Fibroblast of the aortic adventitia (primary cell): ENCODE measurements at places on chromosomes 16 and 17.

- DNase-seq = no peak
Measured at GRCh38 chr17:75835654-75835987, 8.6 kb downstream of the UNC13D start.

DNA sequence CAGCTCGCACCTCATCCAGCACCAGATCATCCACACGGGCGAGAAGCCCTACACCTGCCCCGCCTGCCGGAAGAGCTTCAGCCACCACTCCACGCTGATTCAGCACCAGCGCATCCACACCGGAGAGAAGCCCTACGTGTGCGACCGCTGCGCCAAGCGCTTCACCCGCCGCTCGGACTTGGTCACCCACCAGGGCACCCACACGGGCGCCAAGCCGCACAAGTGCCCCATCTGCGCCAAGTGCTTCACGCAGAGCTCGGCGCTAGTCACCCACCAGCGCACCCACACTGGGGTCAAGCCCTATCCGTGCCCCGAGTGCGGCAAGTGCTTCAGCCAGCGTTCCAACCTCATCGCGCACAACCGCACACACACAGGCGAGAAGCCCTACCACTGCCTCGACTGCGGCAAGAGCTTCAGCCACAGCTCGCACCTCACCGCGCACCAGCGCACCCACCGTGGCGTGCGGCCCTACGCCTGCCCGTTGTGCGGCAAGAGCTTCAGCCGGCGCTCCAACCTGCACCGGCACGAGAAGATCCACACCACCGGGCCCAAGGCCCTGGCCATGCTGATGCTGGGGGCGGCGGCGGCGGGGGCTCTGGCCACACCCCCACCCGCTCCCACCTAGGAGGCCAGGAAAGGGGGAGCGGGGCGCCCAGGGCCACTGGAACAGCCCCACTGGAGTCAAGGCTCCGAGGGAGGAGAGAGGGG is 7.5 kb downstream of the ZNF205 start:
- no peak for DNase-seq

DNA sequence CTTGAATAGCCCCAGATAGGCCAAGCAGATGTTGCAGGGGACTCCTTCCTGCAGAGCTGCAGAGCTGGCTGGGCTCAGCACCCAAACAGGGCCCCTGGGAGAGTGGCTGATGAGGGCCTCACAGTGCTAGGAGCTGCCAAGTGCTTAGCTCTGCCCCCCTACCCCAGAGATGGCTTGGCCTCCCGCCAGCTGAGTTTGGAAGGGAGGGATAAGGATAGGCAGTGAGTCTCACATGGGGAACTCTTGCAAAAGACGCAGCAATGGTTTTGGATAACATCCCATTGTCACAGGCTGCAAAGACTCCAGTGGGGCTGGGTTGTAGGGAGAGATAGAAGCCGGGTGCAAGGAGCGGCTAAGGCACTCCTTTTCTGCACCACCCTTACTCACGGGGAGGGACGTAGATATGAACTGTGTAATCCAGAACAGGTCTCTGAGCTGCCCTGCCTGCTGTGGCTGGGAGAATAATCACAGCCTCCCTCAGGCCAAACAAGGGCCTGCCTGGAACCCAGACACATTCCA is 52.9 kb upstream of the MAF start:
- DNase-seq = no peak

- DNase-seq = no peak
Measured at GRCh38 chr17:66711401-66711800, 123.5 kb upstream of the CACNG5 start.

- DNase-seq = no peak
Measured at GRCh38 chr17:49814781-49815529, 26.5 kb downstream of the KAT7 start.

DNA sequence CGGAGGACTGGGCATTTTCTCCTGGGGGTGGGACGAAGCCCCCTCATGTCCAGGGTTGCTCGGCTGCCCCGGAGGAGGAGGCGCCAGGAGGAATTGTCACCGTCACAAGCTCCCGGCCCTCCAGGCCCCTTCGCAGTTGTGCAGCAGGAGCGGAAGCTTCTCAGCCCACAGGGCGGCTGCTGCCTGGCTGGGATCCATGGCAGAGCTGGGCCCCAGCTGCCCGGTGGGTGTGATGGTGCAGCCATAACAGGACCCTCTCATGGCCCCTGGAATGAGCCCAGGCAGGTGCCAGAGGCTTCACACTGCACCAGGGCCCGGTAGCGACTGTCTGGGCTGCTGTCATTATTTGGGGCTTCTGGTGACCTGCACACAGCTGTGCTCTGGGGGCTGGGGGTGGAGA is 54.9 kb upstream of the GNG13 start:
- DNase-seq = no peak

DNA sequence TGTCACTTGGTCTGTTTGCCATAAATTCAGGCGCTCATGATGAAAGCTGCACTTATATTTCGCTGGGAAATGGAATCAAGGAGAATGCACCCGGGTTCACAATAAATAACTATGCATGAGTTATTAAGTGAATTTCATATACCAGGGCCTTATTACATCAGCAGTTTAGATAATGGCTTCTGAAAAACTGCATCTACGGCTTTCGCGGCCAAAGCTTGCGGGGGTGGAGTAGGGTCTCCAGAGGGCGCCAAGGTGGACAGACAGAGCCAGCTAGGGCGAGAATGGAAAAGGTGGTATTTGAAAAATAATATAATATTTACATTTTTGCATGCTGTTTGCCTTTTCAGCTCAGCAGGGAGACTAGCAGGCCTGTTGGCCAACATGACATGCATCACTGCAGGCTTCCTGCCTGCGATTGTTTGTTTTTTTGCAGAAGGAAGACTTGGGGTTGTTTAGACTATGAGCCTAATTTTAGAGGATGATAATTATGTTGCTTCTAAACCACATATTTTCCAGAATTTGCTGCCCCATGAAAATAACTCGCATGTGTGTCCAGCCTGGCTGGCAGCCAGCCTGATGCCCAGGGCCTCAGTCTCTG is 173.8 kb upstream of the IRX3 start:
- DNase-seq = peak; percentile 10

GRCh38 chr16:52568983-52569690 is 22.2 kb upstream of the TOX3 start:
- no peak for DNase-seq

DNA sequence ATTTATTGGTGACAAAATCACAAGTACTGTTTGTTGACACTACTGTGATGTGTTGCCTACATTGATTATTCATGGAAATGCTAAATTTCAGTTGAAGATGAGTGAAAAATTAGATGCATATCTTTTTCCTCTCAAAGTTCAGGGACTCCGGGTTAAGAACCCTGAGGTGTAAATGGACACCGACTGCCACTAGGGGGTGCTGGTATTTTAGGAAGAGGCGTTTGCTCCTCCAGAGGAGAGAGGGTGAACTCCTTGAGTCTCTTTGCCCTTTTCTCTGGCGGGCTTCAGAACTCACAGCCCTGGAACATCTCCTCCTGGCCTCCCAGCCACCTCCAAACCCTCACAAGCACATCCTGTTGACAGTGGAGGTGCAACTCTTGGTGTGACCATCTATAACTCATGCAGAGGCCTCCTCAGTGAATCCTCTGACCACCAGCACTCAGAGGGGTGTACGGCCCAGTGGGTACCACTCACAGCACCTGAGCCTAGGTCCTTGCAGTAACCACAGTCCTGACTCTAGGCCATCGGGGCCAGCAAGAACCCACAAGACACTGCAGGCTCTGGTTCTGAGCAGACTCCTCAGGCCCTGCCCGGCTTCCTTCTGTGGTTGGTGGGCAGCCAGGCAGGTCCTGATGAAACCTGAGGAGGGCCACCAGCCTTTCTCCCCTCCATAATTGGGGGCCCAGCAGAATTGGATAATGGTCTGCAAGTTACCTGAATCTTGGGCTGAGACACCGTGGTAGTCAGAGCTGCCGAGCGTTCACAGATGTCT is 26.2 kb upstream of the PIK3R5 start:
- DNase-seq = peak; percentile 70

DNA sequence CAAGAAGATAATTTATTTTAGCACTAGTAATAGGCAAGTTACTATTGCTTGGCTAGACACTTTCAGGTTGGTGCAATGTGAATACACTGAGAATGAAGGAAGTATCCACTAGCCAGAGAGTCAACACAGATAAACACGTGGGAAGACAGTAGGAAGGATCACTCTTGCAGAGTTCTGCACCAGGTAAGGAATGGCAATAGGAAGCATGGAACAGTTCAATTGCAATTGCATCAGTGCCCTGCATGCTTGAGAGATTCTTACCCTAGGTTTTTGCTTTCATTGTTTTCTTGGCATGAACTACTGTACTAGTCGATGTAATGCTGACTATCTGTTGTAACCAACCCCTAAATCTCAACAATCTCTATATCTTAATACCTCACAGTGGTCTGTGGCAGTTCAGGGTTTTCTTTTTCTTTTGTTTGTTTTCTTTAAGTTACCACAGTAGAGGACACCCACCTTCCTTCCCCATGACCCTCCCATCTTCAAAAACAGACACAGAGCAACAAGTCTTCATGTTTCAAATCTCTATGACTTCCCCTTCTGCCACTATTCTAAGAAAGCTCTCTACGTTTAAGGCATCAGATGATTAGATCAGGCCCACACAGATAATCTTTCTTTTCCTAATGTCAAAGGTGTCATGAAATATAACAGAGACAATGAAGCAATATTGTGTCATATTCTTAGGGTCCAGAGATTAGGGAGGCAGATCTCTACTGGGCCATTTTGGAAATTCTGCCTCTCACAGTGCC is 18.1 kb upstream of the ABCA8 start:
- peak; percentile 40 for DNase-seq

DNA sequence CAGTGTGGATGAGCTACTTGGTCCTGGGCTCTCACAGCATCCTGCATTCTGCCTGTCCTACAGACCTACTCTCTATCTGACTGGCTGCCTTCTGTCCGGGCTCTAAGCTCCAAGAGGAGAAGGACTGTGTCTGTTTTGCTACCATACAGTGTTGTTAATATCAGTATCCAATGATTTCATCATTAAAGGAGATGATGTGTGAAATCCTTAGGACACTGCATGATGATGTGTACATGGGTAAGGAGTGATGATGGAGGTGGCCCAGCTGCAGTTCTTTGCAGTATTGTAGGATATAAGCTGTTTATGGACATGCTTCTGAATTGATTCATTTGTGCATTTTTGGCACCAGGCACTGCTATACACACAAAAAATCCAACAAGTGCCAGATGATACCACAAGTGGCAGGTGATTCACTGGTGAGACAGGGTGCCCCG is 536.9 kb upstream of the CDH11 start:
- peak; percentile 74 for DNase-seq

DNA sequence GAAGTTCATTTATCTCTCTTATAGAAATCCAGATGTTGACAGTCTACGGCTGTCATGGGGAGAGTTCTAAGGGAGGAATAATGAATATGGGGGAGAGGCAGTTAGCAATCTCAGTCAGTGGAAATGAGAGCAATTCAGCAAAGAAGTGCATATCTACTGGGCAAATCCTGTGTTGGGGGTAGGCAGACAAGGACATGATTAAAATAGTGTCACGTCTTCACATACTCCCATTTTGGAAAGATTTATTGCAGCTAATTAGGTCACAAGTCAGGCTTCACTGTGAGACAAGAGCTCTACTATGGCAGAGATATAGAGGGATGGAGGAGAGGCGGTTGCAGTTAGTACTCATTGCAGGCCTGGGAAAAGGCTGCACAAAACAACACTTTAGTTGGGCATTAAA is 29.8 kb downstream of the LRRC36 start:
- DNase-seq = no peak

DNA sequence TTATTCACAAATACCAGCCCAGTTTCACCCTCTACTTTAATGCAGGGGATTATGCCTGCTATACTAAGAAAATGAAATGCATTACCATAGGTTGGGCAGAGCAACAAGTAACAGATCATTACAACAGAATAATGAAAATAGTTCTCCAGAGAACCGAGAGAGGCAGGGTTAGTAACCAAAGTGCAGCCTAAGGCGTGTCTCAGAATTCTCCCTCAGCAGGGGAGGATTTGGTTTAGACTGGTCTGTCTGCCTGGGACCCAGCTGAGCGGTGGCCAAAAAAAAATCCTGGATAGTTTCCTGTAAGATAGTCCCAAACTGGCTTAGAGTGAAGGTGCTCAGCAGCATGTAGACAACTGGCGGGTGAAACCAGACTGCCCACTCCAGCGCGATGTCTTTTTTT is 30.8 kb upstream of the ADCY7 start:
- peak; percentile 58 for DNase-seq

DNA sequence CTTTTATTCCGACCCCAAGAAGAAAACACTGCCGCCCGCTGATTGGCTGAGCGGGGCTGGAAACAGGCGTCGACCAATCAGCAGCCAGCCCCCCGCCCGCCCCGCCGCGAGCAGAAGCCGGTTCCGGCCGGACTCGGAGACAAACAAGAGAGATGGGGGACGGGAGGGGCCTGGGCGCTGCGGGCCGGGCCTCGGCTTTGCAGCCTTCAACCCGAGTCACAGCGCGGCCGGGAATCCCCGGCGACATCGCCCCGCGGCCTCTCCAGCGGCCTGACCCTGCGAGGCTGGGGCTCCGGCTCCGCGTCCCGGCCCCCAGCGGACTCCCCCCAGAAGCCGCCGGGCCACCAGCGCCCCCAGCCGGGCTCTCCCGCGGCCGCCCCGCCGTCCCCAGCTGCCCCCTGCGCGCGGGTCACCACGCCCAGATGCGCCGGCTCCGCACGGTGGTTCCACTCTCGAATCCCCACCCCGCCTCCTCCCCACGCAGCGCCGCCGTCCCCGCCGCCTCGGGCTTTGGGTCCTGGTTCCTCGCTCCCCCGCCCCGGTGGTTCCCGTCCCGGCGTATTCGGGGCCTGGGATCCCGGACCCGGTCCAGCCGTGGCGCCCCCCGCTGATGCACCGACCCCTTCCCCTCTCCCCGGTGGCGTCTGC is 346 bp upstream of the SLC43A2 start:
- peak; percentile 90 for DNase-seq

- no peak for DNase-seq
Measured at GRCh38 chr17:17181666-17182597, 24.2 kb downstream of the PLD6 start.

- peak; percentile 81 for DNase-seq
Measured at GRCh38 chr17:69246726-69247375, 18.2 kb upstream of the ABCA10 start.

- DNase-seq = no peak
Measured at GRCh38 chr16:17439580-17439979, 31.2 kb downstream of the XYLT1 start.

- no peak for DNase-seq
Measured at GRCh38 chr17:70353408-70354092, 184.2 kb downstream of the KCNJ2 start.

DNA sequence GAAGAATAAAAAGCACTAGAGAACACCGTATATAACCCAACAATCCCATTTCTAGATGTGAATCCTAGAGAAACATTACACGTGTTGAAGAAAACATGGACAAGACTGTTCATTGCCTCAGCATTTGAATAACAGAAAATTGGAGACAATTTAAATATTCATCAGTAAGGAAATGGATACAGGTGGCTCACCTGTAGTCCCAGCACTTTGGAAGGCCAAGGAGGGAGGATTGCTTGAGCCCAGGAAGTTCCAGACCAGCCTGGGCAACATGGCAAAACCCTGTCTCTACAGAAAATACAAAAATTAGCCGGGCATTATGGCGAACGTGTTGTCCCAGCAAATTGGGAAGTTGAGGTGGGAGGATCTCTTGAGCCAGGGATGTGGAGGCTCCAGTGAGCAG is 2.7 kb upstream of the ATAD5 start:
- DNase-seq = no peak
